Bronchial smooth muscle cell (primary cell): ENCODE measurements at places on chromosomes 5 and 9. TPM values are rescaled to one million over a fixed set of nuclear protein-coding genes. Genes with fewer than 3 reads are reported as not detected.

CKS2 gene
- 25.2 and 46.3 TPM in 2 replicates for total RNA-seq

TEX48 gene
- not detected in 2 replicates for total RNA-seq

FSD1L gene
- 3.6 and 4.6 TPM in 2 replicates for total RNA-seq

PCDHGA6 gene
- total RNA-seq, result 2.4 and 3.9 TPM in 2 replicates

AQP7 gene
- total RNA-seq, result 0.34 and 0.47 TPM in 2 replicates

CATSPER3 gene
- total RNA-seq, result 0.16 and 0.17 TPM in 2 replicates

NUTM2G gene
- under 0.01 TPM in 1 of 2 replicates, not detected in the other for total RNA-seq

C9 gene
- 0.16 and 0.17 TPM in 2 replicates for total RNA-seq

TTC1 gene
- total RNA-seq, result 25.1 and 41.3 TPM in 2 replicates

GAPT gene
- total RNA-seq, result not detected in 2 replicates

DNAI1 gene
- 0.34 TPM in 1 of 2 replicates, not detected in the other for total RNA-seq

RNF208 gene
- total RNA-seq, result 0.09 and 0.16 TPM in 2 replicates

ENTREP1 gene
- total RNA-seq, result under 0.01 TPM in 1 of 2 replicates, not detected in the other

SMIM33 gene
- not detected in 2 replicates for total RNA-seq

ADCY2 gene
- total RNA-seq, result under 0.01 TPM in 1 of 2 replicates, not detected in the other

SLC34A1 gene
- under 0.01 TPM in 1 of 2 replicates, not detected in the other for total RNA-seq

BARHL1 gene
- total RNA-seq, result not detected in 2 replicates

OLFM1 gene
- total RNA-seq, result 1.1 and 4.5 TPM in 2 replicates

GRIN1 gene
- total RNA-seq, result under 0.01 TPM in 1 of 2 replicates, not detected in the other

GRIA1 gene
- total RNA-seq, result 0.16 TPM in 1 of 2 replicates, not detected in the other

PDE8B gene
- total RNA-seq, result 0.09 TPM in 1 of 2 replicates, not detected in the other

N4BP3 gene
- 1.6 and 1.8 TPM in 2 replicates for total RNA-seq

LYRM7 gene
- total RNA-seq, result 4.8 and 6.9 TPM in 2 replicates

CTSV gene
- total RNA-seq, result 0.16 and 0.34 TPM in 2 replicates

LAMC3 gene
- 0.09 TPM in 1 of 2 replicates, not detected in the other for total RNA-seq

HCN1 gene
- total RNA-seq, result not detected in 2 replicates

CDO1 gene
- total RNA-seq, result 29.2 and 49.2 TPM in 2 replicates

NFX1 gene
- 22.2 and 23.9 TPM in 2 replicates for total RNA-seq

HMHB1 gene
- total RNA-seq, result not detected in 2 replicates

ADGRV1 gene
- 0.16 and 0.17 TPM in 2 replicates for total RNA-seq

MEF2C gene
- 6.9 and 19.1 TPM in 2 replicates for total RNA-seq

AGPAT2 gene
- 27.7 and 31.8 TPM in 2 replicates for total RNA-seq

ZNF367 gene
- 0.09 and 0.95 TPM in 2 replicates for total RNA-seq

ARAP3 gene
- total RNA-seq, result 2.8 and 3.5 TPM in 2 replicates

PHF24 gene
- 0.09 and 0.16 TPM in 2 replicates for total RNA-seq

HAPLN1 gene
- 0.77 and 1.1 TPM in 2 replicates for total RNA-seq

FOXD4L3 gene
- total RNA-seq, result not detected in 2 replicates

SLC46A2 gene
- not detected in 2 replicates for total RNA-seq

ANKRD34B gene
- total RNA-seq, result not detected in 2 replicates

BRD8 gene
- 43.0 and 56.2 TPM in 2 replicates for total RNA-seq

GFPT2 gene
- 63.4 and 66.5 TPM in 2 replicates for total RNA-seq

SPATA6L gene
- 0.26 and 0.63 TPM in 2 replicates for total RNA-seq

ZNF474 gene
- 0.09 and 0.16 TPM in 2 replicates for total RNA-seq

TMOD1 gene
- 0.16 and 0.17 TPM in 2 replicates for total RNA-seq

AIF1L gene
- 0.16 and 6.8 TPM in 2 replicates for total RNA-seq
